ENCODE measurements at places on chromosomes 3 and 15. TPM values are rescaled to one million over a fixed set of nuclear protein-coding genes. Genes with fewer than 3 reads are reported as not detected.

STRIT1 gene
- not detected for total RNA-seq

DNA sequence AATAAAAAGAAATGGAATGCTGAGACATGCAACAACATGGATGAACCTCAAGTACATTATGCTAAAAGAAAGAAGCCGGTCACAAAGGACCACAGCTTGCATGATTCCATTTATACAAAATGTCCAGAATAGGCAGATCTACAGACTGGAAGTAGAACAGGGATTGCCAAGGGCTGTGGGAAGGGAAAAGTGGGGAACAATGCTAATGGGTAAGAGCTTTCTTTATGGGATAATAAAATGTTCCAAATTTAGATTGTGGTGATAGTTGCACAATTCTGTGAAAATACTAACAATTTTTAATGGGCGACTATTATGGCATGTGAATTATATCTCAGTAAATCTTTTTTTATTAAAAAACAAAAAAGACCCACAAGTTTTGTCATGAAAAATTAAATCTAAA lies 106.2 kb downstream of the TMCO5A start:
- H3K4me3 ChIP-seq, result no peak overlapping the region
- no peaks in the 10 kb centered on the region for H3K27me3 ChIP-seq
- no peaks in the 10 kb centered on the region for H3K36me3 ChIP-seq
- H3K4me1 ChIP-seq, result no peaks in the 10 kb centered on the region

GRCh38 chr3:14467814-14468620 lies 65.6 kb downstream of the SLC6A6 start:
- H3K4me1 ChIP-seq, result peaks cover 9% of the 10 kb centered on the region
- no peak overlapping the region for H3K4me3 ChIP-seq
- H3K27ac ChIP-seq, result no peak overlapping the region
- H3K27me3 ChIP-seq, result no peaks in the 10 kb centered on the region
- no peak for DNase-seq

CCDC191 gene
- 5.6 TPM for total RNA-seq

FANCD2OS gene
- not detected for total RNA-seq
